ENCODE measurements at places on chromosomes 2 and 18. TPM values are rescaled to one million over a fixed set of nuclear protein-coding genes. Genes with fewer than 3 reads are reported as not detected.
A peak's percentile ranks its signal among the peaks of the same experiment; 100 is the strongest.

The CSRNP3 gene
- 0.66 TPM for total RNA-seq

GRCh38 chr2:27615316-27615715 is 13.5 kb downstream of the CCDC121 start:
- no peak overlapping the region for H3K27ac ChIP-seq
- peaks cover 8% of the 10 kb centered on the region for H3K36me3 ChIP-seq
- no peak overlapping the region for H3K4me3 ChIP-seq
- no peak for DNase-seq
- no peaks in the 10 kb centered on the region for H3K4me1 ChIP-seq

The FOXD4L1 gene
- 0.17 TPM for total RNA-seq

DNA sequence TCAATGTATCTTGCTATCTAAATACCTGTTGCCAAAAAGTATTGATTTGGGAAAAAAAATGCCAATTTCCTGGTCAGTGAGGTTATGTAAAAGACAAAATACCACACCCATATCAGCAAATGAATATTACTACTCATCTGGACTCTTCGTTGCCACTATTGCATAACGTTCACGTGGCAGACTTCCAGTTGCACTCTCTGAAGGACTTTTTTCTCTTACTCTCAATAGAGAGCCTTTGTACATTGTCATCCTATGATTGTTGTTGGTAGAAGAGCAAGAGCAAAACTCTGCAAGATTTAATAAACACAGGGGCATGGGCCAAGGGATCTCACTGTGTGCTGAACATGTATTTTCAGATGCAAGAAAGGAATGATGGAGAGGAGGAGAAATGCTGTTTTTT is 689.8 kb downstream of the MBD2 start:
- no peaks in the 10 kb centered on the region for H3K4me1 ChIP-seq
- no peaks in the 10 kb centered on the region for H3K36me3 ChIP-seq
- no peaks in the 10 kb centered on the region for H3K27me3 ChIP-seq
- H3K4me3 ChIP-seq: no peak overlapping the region

DNA sequence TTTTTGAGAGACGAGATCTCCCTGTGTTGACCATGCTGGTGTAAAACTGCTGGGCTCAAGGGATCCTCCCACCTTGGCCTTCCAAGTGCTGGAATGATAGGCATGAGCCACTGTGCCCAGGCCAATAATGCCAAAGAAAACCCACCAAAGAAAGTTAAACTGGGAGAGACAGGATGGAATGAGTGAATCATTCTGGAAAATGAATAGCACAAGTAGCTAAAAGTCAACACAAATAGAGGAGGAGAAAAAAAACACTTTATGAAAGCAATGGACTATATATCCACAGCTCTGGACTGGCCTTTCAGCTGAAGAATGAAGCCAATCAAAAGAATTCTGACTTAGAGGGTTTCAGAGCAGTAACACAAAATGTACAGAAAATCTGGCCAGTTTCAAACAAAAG is 23.9 kb downstream of the IAH1 start:
- H3K4me3 ChIP-seq: no peak overlapping the region
- peaks cover 13% of the 10 kb centered on the region for H3K36me3 ChIP-seq
- H3K4me1 ChIP-seq: no peaks in the 10 kb centered on the region
- no peak overlapping the region for H3K27ac ChIP-seq
- no peaks in the 10 kb centered on the region for H3K27me3 ChIP-seq

GRCh38 chr18:23401400-23402347 is 51.4 kb upstream of the RIOK3 start:
- peak; percentile 83 for DNase-seq
- no peak overlapping the region for H3K27ac ChIP-seq
- no peak overlapping the region for H3K4me3 ChIP-seq
- H3K4me1 ChIP-seq: peaks cover 5% of the 10 kb centered on the region
- H3K27me3 ChIP-seq: no peaks in the 10 kb centered on the region

The TSPYL6 gene
- not detected for total RNA-seq
